EL (cell line): ENCODE measurements at places on chromosomes 13 and 19.

GRCh38 chr19:18150776-18151624, 2.0 kb upstream of the PIK3R2 start:
- no peak for DNase-seq

DNA sequence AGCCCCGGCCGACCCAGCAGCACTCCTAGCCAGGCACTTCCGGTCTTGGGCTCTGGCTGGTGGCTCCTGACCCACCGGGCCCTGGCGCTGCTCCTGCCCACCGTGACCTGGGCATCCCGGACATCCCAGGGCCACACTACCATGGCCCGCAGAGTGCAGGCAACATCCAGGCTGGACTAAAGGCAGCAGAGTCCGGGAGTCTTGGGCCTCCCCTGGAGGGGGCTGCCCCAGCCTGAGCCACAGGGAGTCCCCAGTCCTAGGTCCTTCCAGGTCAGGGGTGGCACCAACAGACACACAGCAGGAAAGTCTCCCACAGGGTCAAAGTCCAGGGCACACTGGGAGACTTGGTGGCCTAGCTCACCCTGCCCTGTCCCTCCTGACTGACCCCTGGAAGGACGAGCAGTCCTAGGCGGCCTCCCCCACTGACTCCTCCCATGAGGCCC, 10.8 kb downstream of the LSM4 start:
- no peak for DNase-seq

DNA sequence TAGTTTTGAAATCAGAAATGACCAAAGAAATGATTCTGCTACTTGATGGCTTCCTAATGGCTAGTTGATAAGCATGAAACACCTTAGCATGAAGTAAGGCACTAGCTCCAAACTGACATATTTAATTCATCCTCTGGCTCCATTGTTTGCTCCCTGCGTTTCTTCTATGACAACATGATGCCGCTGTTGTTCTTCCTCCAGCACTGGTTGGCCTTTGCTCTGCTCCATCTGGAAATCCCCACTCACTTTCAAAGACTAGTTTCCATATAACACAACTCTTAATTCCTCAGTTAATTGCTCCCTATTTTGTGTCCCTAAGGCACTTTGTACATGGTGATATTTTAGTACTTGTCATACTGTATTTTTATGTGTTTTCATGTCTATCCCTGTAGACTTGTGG, 151.6 kb downstream of the GPC6 start:
- no peak for DNase-seq

DNA sequence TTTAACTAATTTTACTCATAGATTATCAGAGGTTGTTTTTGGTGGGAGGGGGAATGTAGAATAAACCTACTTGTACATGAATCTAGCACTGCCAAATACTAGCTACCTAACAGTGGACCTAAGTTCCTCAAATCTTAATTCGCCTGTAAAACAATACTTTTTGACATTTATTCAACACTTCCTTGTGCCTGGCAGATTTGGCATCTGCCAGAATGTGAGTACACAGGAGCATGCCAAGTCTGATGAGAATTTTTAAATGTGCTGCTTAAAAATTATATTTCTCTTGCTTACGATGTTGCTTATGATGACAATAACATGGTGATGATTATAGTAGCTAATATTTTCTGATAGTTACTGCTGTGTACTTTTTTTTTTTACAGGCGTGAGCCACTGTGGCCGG, 240.2 kb upstream of the STARD13 start:
- DNase-seq: no peak

GRCh38 chr13:109427148-109427547, 359.2 kb downstream of the IRS2 start:
- peak; percentile 6 for DNase-seq

DNA sequence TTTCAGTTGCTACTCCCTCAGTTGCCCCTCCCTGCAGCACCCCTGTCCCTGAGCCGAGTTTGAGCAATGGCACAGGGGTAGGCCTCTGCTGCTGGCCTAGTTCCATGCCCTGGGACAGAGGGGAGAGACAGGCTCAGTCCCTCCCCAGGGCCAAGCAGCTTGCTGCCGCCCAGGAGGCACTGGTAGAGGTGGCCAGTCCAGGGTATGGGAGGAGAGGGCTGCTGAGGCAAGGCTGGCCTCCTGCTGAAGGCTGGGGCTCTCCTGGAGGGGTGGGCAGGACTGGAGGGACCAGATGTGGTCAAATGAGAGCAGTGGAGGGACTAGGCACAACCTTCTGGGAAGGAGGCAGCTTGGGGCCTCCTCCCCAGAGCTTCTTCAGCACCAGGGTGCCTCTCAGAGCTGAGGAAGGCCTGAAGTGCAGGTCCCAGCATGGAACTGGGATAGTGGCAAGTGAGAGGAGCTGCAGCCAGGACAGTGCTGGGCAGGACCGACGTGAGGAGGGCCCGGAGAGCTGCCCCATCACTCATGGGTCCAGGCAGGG, 29.8 kb upstream of the VSTM2B start:
- DNase-seq: no peak

GRCh38 chr19:10339380-10339960, at the start of gene ICAM3:
ICAM3 (minus strand) TSS chr19:10339624; CDS start chr19:10339614, 10 bp downstream.
- no peak for DNase-seq
